Karpas-422 (cell line): ENCODE measurements at places on chromosomes 2 and 18.

- no peak for DNase-seq
Observed at GRCh38 chr18:26553943-26554342, 5.6 kb upstream of the KCTD1 start.

DNA sequence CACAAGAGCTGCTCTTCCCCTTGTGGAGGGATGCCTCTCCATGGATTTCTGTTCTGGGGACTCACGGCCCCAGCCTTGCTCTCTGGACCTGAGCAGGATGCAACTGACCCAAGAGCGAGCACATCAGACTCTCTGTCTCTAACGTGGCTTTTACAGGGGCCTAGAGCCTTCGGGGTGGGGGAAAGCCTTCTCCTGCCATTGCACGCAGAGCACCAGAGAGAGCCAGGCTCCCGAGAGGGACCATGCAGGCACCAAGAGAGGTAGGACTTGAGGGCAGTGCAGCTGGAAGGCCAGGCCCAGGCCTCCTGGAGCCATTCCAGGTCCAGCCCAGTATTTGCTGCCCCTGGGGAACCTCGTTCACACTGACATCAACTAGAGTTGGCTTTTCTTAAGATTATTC is 475.6 kb upstream of the MYT1L start:
- no peak for DNase-seq

GRCh38 chr2:211181626-211182025 is 625.2 kb downstream of the CPS1 start:
- DNase-seq, result no peak

GRCh38 chr2:85503168-85503850 is 35.7 kb upstream of the MAT2A start:
- DNase-seq, result no peak

DNA sequence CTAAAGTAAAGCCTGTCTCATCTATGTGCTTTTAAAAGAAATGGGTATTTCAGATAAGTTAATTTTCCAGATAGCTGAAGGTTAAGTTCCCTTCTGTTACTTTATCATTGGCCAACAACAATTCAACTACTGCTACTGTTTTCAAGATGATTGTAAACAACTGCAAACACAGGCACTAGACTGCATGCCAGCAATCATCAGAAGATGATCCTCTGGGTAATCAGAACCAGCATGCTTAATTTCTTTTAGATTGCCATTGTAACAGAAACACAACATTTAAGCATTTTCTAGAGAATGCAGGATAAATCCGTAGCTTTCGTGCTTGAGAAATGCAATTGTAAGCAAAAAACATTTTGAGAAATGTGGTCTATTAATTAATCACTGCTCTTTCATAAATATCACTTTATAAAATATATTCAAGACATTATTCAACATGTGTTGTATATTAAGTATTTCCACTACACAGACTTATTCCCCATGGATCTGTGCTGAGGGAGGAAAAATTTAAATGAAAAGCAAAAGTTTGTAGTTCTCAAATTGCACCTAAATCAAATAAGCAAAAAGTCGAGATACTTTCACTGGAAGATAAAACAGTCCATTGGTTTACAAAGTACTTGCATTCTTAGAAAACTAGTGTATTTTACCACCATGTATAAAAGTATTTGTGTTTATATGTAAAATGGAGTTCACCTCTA is 133.7 kb downstream of the ATL2 start:
- no peak for DNase-seq

- DNase-seq, result no peak
Observed at GRCh38 chr2:235740821-235741220, 247.0 kb downstream of the AGAP1 start.

DNA sequence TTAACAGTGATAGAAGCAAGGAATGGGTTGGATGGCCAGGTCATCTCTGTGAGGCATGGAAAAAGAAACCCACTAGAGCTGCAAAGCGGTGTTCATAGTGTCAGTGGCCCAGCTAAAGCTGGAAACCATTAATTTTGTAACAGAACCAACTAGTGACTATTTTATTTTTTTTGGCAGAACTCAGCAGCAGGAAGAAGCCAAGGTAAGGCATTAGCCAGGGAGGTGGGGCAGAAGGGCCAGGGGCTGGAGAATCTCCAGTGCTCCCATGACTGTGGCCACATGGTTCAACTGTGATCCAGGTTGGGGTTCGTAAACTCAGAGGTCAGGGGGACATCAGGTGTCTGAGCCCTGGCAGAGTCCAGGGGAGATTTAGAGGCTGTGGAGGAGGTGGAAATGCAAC is 25.9 kb upstream of the YES1 start:
- DNase-seq, result no peak

GRCh38 chr2:27627963-27628766 is 647 bp downstream of the CCDC121 start:
- DNase-seq, result no peak

DNA sequence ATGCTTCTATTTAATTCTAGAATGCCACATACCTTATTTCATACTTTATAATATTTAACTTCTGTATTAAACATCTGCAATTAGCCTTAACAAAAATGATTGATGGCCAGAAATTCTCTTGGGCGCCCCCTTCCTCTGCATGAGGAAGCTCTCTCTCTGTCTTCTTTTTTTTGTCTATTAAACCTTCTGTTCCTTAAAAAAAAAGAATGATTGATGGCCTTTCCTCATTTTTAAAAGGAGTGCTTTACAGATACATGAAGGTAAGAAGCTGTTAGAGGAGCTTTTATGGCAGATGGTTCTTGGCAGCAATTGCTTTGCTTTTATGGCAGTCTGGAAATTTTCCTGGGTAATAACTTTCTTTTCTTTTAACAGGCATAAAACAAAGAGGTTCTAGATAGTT is 526.9 kb downstream of the SLC4A3 start:
- no peak for DNase-seq

GRCh38 chr2:150485114-150485870 is 2.2 kb downstream of the RND3 start:
- DNase-seq, result no peak

- DNase-seq, result no peak
Observed at GRCh38 chr2:220555961-220556630, 928.7 kb downstream of the SLC4A3 start.

GRCh38 chr2:221467610-221468009 is 104.5 kb downstream of the EPHA4 start:
- no peak for DNase-seq

DNA sequence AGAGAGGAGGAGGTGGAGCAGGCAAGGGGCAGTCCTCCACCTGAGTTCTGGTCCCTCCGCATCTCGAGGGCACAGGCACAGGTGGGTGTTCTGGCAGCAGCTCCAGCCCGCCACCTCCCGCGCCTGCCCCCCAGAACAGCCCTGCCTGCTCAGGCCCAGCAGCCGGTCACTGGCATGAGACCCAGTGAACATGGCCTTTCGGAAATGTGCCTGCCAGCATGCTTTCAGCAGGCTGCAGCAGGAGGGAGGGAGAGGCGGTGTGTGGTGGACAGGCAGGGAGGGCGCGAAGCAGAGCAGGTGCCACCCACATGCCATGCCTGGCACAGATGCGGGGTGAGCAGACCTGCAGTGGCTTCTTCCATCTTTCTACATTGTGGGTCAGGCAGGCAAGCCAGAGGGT is 3.4 kb upstream of the OR6B3 start:
- no peak for DNase-seq

- DNase-seq, result no peak
Observed at GRCh38 chr2:152686321-152686720, 30.9 kb downstream of the PRPF40A start.

DNA sequence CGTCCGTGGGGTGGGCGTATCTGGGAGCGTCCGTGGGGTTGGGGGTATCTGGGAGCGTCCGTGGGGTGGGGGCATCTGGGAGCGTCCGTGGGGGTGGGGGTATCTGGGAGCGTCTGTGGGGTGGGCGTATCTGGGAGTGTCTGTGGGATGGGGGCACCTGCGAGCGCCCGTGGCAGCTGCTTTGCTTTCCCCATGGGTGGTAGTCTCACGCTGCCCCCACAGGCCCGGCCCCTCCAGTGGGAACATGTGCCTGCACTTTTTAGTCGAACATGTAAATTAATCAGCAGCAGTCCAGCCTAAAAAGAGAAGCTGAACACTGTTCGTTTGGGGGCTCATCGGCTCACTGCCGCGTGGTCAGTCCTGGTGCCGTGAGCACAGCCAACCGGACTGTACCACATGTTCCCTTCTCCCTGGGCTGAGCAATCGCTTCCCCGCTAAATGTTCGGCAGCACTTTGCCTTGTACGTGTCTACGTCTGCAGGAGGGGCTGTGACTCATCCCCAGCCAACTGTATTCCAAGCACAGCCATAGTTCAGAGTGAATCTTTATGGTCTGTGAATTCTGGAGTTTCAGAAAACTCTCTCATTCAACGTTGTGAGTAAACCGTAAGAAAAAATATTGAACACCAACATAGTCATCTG is 271.5 kb downstream of the AGAP1 start:
- DNase-seq, result no peak

DNA sequence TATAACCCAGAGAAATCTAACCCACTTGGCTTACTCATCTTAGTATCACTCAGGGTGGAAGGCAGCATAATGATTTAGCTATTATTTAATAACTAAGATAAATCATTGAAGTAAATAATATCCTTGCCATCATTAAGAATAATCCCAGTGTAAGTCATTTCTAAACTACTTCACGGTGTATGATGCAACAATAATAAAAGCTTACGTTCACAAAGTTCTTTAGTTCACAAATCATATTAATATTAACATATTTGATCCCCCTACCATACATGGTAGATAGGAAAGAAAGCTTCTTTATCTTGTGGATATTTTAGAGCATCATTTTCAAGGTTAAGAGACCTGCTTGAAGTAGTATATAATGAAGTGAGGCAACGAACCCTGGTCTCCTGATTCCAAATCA is 401.0 kb downstream of the NCKAP5 start:
- no peak for DNase-seq

DNA sequence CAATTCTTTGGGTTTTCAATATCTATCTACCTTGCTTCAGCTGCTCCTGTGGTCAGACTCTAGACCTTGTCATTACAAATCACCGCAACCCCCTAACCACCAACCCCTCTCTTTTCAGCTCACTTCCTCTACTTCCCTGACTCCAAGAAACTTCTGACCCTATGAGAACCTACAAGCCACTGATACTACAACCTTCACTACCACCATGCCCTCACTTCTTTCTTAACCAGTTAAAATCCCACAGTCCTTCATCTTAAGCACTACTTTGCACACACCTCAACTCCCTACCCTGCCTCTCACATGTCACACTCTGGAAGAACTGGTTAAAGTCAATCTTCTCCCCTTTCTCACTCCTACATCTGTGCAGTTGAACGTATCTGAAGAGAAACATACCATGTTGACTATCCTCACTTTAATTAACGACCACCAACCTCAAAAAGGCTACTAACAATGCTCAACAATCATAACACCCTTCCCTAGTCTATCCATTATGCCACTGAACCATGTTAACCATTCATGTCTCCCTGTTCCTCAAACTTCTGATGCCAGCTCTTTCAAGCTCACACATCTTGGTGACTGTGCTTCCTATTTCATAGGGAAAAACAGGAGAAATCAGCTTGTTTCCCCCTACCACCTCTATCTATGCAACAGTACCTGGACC is 12.6 kb downstream of the EIF2AK3 start:
- no peak for DNase-seq

DNA sequence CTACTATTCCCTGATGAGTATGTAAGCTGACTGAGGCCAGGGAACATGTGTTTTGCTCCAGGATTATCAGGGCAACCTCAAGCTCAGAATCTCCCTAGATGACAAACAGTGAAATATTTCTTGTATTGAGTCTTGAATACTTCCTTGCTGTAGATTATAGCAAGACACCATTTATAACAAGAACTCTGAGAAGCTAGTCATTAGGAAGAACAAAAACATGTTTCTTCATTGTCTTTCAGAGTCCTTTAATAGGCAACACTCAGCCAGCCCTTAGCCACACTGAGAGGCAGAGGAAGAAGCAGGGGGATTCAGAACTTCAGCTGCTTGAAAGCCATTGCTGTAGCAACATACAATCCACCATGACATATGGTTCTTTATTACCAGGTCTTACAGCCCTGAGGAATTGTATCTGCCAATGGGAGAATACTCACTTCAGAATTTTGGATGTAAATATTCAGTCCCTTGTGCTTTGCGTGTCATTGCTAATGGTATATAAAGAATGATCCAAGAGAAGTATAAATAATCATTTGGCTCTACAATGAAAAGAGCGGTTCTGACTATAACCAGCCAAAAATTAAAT is 117.5 kb upstream of the NCKAP5 start:
- DNase-seq, result no peak

- peak; percentile 70 for DNase-seq
Observed at GRCh38 chr2:31812051-31812798, 198.6 kb downstream of the MEMO1 start.

GRCh38 chr2:33000986-33001385 is 54.2 kb downstream of the LTBP1 start:
- DNase-seq, result no peak

DNA sequence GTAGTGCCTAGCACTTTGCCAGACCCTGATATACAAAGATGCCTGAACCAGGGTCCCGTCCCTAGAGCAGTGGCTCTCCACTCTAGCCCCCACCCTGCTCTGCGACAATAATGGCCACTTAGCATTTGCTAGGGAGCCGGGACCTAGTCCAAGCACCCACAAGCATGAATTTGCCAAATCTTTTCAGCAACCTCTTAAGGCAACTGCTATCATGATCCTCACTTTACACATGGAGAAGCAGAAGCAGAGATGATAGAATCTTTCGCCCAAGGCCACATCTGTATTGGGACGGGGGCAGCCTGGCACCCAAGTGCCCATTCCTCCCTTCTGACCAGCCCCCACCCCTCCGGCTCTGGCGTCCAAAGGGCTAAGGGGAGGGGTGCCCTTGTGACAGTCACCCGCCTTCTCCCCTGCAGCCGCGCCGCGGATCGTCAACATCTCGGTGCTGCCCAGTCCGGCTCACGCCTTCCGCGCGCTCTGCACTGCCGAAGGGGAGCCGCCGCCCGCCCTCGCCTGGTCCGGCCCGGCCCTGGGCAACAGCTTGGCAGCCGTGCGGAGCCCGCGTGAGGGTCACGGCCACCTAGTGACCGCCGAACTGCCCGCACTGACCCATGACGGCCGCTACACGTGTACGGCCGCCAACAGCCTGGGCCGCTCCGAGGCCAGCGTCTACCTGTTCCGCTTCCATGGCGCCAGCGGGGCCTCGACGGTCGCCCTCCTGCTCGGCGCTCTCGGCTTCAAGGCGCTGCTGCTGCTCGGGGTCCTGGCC is 13.0 kb downstream of the SIGLEC15 start:
- DNase-seq, result no peak

GRCh38 chr2:166335284-166335683 is 40.5 kb downstream of the SCN9A start:
- DNase-seq, result no peak

GRCh38 chr18:74278058-74278457 is 13.7 kb downstream of the CYB5A start:
- DNase-seq, result no peak

DNA sequence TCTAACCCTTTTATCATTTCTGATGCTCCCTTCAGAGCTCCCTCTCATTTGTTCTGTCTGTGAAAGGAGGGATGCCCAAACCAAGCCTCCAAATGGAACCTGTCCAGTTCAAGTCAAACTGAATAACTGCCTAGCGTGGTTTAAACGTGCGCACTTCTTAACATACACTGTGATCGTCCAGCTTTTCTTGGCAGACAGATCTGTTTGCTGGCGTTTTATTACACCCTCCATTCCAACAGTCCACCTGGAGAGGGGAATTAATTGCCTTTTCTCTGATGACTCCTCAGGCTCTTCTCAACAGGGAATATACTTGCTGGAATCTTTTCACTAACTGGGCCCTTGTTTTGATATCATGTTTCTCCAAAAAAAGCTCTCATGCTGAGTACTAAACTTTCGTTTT is 379.2 kb upstream of the POU3F3 start:
- DNase-seq, result no peak
